NB4 (cell line): ENCODE measurements at places on chromosomes 3 and 15.

DNA sequence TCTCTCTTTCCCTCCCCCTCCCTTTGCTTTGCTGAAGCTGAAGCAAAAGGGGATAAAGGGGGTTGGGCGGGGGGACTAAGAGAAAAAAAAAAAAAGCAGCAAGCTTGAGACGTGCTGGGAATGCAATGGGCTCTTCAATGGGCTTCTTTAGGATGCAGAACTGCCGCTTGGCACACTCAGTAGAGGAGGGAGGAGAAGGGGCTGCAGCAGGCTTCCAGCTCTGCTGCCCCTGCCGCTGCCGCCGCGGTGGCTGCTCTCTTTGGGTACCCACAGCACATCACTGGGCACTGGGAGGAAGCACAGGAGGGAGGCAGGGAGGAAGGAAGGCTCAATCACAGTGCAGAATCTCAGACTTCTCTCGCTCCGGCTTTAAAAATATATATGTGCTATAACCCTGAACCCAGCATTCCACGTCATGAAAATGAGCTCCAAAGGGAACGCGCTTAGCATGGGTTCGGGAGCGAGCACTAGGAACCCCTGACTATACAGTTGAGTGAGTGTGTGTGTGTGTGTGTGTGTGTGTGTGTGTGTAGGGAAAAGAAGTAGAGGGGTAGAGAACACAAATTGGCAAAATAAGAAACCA lies 3.5 kb downstream of the SLITRK3 start:
- DNase-seq = no peak

DNA sequence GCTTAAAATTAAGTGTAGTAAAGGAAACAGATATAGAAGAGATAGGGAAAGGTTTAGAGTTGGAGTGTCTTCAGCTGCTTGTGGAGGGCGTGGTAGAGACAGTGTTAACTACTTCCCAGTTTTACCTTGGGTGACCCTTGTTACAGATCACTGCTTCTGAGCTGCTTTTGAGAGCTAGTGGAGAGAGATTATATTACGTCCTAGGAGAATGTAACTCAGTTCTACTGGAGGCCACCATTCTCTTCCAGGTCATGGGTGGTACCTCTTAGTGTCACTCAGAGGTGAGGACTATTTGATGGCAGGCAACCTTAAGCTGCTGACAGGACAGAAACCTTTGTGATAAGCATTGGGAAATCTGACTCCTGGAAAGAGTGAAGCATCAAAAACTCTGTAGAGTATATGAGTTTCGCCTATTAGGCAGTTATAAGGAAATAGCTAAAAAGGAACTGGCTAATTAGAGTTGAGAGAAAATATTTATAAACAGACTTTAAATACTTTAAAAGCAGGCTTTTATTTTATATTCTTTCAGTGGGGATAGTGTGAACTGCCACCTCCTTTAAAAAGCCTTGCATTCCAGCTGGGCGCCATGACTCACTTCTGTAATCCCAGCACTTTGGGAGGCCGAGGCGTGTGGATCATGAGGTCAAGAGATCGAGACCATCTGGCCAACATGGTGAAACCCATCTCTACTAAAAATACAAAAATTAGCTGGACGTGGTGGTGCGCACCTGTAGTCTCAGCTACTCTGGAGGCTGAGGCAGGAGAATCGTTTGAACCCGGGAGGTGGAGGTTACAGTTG lies 106.5 kb downstream of the ZNF609 start:
- DNase-seq = peak; percentile 45

- DNase-seq = peak; percentile 51
Observed at GRCh38 chr3:18445401-18446148, 20.4 kb upstream of the SATB1 start.

DNA sequence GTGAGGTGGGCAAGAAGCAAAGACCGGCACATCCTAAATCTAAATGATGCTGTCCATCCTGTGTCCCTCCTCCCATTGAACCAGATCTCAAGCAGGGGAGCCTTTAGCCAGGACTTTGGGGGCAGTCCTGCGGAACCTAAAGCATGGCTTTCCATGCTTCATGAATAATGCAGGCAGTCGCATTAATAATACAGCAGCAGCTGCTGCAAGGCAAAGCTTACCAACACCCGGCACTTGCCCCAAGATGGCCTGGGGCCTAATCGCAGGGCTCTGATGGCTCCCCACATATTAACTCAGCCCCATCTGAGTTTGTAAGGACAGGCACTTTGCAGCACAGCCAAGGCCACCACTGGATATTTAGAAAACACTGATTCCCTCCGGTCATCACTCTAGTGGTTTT lies 114.4 kb downstream of the NTRK3 start:
- DNase-seq = no peak

GRCh38 chr3:182902236-182902635 lies 78.1 kb downstream of the DCUN1D1 start:
- no peak for DNase-seq

GRCh38 chr3:157065201-157065600 lies 94.7 kb downstream of the CCNL1 start:
- no peak for DNase-seq

- DNase-seq = no peak
Observed at GRCh38 chr3:157122116-157122515, 37.8 kb downstream of the CCNL1 start.

- DNase-seq = no peak
Observed at GRCh38 chr3:95899911-95900310, 914.5 kb upstream of the EPHA6 start.

GRCh38 chr15:77040673-77041072 lies 30.2 kb downstream of the TSPAN3 start:
- DNase-seq = no peak

- DNase-seq = peak; percentile 49
Observed at GRCh38 chr15:25775317-25775912, 87.7 kb downstream of the ATP10A start.

- no peak for DNase-seq
Observed at GRCh38 chr15:43893956-43894355, 67.2 kb downstream of the WDR76 start.

DNA sequence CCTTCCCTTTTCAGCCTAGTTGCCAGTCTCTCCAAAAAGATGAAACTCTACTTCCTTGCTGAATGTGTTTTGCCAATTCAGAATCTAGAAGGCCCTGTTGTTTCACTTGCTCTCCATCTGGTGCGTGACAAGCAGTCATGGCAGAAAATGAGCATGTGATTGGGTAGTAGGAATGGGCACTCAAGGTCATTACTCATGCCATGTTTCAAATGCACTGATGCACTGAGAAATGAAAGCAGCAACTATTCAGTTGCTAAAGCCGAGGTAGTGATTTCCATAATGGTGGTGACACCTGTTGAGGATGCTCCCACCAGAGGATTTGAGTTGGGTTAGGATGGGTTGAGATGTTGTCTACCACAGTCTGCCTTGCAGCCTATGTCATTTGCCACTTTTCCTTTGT lies 12.7 kb downstream of the ZBTB38 start:
- no peak for DNase-seq

DNA sequence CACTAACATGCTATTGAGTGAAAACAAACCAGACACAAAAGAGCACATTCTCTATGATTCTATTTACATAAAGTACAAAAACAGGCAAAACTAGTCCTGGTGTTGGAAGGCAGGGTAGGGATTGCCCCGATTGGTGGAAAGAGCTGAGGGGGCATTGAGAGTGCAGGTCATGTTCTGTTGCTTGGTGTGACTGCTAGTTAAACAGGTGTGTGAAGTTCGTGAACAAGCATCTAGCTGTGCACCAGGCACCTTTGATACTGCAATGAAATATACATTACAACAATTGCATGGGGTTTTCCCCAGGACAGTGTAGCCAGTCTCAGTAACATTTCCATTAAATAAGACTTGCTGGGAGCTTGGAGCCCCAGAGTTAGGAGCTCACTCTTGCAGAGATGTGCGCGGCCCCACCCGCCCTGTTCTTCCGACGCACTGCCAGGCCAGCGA lies 26.3 kb upstream of the THRB start:
- DNase-seq = no peak

- peak; percentile 67 for DNase-seq
Observed at GRCh38 chr15:75307778-75308390, 25.2 kb downstream of the GOLGA6D start.

DNA sequence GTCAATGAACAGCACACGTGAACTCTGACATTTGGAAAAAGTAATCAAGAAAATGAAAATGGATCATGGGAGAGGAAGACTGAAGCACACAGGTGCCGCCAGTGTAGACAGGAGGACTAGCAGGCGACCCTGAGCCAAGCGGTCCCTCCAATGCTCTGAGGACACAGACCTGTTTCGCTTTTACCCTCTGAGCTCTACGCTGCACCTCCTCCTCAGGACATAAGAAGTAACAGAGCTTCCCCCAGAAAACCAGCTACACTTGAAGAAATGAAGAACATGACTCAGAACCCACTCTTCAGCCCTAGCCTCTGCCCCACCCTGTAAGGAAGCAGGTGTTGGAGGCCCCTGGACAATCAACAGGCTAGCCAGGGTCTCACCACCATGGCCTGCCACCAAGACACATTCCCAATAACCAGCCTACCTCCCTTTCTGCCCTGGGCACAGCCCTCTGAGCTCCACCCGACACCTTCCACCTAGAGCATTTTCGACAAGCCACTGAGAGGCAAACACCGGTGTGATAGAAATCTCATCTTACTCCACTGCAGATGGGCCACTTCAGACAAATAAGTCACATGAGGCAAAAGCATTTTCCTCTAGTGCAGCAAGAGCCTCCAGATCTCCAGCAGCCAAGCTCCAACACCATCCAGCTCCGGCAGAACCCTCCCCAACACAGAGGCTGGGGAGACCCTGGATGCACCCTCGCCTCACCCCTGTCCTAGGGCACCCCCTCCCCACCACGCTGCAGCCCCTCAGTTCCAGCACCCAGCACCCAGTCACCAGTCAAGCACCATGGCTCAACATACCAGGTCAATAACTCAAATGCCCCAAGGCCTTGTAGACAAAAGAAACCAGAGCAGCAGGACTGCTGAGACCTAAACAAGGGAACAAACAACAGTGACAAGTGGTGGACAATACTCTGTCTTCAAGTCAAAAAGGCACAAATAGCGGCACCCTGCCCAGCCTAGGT lies 11.4 kb downstream of the FAM174B start:
- DNase-seq = no peak

- DNase-seq = peak; percentile 98
Observed at GRCh38 chr3:196219194-196219969, 3.0 kb downstream of the SLC51A start.

GRCh38 chr15:43852607-43853006 lies 25.8 kb downstream of the WDR76 start:
- no peak for DNase-seq

DNA sequence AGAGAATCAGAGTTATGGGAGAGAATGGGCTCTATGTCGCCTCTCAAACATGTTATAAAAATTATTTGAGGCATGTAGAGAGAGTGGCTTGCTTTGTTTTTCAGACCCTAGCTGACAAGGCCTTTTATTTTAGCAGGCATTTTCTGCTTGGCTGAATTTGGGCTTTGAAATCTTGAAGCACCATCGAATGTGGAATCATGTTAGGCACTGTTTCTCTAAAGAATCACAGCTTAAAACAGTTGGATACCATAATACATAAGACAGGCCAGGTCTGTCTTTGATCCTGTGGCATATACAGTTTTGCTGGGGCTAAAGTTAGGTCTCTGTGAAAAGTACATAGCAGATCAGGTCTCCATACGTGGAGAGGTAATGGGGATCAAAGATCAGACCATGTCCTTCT lies 142.7 kb downstream of the NEK11 start:
- no peak for DNase-seq

- DNase-seq = no peak
Observed at GRCh38 chr3:142615171-142615570, 19.0 kb downstream of the PLS1 start.

- DNase-seq = no peak
Observed at GRCh38 chr15:48759921-48760320, 50.9 kb downstream of the CEP152 start.

- DNase-seq = peak; percentile 84
Observed at GRCh38 chr3:22713936-22714335, 489.2 kb upstream of the UBE2E2 start.

DNA sequence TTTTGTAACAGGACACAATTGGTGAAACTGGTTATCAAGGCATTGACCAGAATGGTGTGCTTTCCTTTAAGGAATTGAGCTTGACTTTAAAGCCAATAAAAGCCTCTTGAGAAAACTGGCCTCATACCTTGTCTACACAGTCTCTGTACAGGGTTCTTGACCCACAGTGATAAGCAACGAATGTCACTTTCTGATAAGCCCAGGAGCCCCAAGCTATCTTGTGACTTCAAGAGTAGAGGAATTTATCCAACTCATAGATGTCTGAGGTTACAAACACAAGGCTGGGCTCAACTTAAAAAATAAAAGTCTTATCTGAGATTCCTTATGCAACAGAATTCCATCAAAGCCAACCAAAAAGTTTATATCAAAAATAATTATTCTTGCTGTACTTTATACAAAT lies 212.1 kb downstream of the GBE1 start:
- no peak for DNase-seq

DNA sequence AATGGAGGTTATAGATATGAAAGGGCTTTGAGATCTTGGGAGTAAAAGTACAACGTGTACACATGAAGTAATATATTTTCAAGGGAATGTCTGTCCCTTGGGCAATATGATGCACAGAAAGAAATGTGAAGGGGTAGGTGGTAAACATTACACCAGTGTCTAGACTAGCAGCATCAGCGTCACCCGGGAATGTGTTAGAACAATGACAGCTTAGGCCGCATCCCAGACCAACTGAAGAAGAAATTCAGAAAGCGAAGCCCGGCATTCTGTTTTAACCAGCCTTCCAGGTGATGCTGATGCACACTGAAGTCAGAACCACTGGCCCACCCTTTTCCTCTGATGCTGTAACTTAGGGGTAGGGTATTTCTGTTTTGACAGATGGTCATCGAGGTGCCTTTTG lies 6.3 kb downstream of the INAFM2 start:
- DNase-seq = no peak

- no peak for DNase-seq
Observed at GRCh38 chr3:64199932-64200331, 25.3 kb downstream of the PRICKLE2 start.

- DNase-seq = peak; percentile 95
Observed at GRCh38 chr15:90648137-90649070, 68.7 kb upstream of the BLM start.

- no peak for DNase-seq
Observed at GRCh38 chr3:14253707-14254382, 75.2 kb downstream of the LSM3 start.

DNA sequence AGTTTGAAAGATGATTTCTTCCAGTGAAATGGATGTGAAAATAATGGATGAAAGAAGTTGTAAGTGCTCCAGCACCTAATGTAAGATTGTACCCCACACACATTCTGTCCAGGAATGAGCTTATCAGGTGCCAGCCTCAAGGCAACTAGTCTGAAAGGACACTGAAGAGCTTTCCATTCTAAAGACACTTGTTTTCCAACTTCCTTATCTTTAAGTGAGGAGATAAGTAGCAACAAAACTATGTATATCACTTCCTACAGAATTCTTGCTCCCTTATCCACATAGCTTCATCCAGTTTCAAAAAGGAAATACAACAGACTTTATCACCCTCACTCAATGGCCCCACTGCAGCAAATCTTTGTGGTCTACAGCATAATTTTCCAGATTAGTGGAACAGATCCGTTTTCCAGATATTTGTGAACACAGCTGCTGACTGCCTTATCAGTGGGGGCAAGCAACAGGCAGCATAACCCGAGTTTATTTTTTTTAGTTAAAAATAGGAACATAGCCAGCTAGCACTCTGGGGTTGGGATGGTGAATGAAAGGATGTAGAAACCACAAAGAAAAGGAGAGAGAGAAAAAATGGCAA lies 60.6 kb downstream of the CD200R1L start:
- no peak for DNase-seq

GRCh38 chr3:132569153-132569552 lies 27.9 kb upstream of the ACKR4 start:
- no peak for DNase-seq

GRCh38 chr3:191455257-191455952 lies 5.6 kb upstream of the PYDC2 start:
- DNase-seq = no peak
